ENCODE measurements at places on chromosomes 13 and 19. TPM values are rescaled to one million over a fixed set of nuclear protein-coding genes. Genes with fewer than 3 reads are reported as not detected.

GRCh38 chr19:17090583-17090982 lies 15.0 kb downstream of the MYO9B start:
- DNase-seq, result no peak

DNA sequence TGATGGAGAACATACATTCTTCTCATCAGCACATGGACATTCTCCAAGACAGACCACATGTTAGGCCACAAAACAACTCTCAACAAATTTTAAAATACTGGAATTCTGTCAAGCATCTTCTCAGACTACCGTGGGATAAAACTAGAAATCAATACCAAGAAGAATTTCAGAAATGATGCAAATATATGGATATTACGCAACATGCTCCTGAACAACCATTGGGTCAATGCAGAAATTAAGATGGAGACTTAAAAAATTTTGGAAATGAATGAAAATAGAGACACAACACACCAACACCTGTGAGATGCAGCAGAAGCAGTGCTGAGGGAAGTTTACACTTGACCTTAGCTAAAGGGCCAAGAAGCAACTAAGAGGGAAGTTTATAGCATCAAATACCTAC lies 162.8 kb downstream of the CACNA1A start:
- no peak for DNase-seq

DNA sequence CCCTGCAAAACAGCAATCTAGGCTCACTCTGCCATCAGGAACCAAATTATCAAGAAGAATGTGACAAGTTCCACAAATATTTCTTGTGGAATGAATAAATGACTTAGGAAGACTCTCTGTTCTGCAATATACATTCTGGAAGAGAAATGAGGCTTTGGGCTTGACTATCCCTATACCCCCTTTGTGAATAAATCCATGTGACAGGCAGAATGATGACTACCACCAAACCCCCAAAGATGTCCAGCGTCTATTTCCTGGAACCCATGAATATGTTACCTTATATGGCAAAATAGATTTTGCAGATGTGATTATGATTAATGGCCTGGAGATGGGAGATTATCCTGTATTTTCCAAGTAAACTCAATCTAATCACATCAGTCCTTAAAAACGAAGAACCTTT lies 139.3 kb downstream of the ENOX1 start:
- no peak for DNase-seq

IGFL4 gene
- not detected for total RNA-seq

- no peak for DNase-seq
These were observed 428.5 kb downstream of the SPRY2 start for GRCh38 chr13:79912403-79912802.

GRCh38 chr13:90902255-90902654 lies 445.2 kb upstream of the MIR17HG start:
- no peak for DNase-seq

DNA sequence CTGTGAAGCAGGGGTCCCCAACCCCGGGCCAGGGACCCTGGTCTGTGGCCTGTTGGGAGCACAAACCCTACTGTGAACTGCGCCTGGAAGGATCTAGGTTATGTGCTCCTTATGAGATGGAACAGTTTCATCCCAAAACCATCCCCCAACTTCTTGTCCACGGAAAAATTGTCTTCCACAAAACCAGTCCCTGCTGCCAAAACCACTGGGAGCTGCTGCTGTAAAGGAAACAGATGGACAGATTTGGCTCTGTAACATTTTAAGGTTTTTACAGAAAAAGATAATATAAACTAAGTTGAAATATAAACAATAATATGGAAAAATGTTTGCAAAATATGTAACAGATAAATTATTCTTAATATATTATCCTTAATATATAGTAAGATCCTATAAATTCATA lies 73.7 kb downstream of the COG6 start:
- DNase-seq, result no peak

GRCh38 chr13:109684824-109685202 lies 101.6 kb downstream of the IRS2 start:
- DNase-seq, result no peak

DNA sequence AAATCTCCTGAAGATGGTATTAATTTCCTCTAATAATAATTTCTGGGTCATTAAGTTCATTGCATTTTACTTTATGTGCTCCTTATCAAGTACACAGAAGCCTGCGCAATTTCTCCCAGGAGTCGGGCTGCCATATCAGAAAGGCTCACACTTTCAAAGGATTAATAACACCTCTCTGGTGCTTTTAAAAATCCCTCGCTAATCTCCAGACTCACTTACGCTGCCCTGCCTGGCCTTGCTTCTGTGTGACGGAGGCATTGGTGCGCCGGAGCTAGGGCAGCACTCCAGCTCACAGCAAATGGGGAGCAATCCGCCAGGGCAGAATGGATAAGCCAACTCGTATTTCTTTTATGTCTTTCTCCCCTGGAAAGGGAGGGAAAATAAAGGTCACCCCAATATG lies 300.8 kb downstream of the EFNB2 start:
- DNase-seq, result no peak

DNA sequence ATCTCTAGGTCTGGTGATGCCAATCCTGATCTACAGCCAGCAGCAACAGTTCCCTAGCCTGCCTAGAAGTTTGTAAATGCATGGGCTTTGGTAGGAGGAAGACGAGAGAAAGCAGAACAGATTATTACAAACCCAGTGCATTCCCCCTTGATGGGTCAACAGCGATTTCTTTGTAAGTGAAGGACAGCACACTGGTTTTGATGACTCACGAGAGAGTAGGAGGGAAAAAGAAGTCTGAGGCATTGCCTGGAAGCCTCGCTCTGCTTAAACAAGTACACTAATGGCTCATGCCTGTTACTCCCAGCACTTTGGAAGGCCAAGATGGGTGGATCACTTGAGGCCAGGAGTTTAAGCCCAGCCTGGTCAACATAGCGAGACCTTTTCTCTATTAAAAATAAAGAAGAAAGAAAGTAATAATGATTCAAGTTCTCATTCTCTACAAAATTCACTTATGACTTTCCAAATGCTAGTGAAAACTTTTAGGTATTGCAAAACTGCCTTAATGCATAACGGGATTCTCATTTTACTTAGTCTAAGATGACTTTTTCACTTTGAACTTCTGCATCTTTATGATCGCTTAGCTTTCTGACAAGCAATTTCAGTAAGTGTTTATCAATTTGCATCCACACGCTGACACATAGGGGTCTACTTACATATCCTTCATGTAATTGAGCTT lies 47.7 kb upstream of the USPL1 start:
- no peak for DNase-seq

FAAP24 gene
- total RNA-seq, result 3.7 TPM

GRCh38 chr13:74258961-74259360 lies 124.8 kb upstream of the KLF12 start:
- no peak for DNase-seq

DNA sequence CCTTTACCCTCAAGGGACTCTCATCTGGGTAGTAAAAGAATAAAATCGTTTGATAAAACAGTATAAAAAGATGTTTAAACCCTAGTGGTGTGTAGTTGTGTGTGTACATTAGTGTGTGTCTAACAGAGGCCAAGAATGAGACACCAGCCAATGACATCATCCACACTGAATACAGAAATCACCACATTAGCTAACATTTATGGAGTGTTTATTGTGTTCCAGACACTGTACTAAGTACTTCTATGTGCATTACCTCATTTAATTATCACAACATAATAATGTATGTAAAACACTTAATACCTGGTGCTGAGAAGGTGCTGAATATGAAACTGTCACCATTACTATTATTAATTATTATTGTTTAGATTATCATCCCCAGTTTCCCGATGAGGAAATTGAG lies 49.1 kb upstream of the UQCRFS1 start:
- DNase-seq, result no peak

GRCh38 chr19:38304352-38304865 lies 358 bp downstream of the C19orf33 start:
- DNase-seq, result no peak

- no peak for DNase-seq
These were observed 64.1 kb downstream of the MRPL57 start for GRCh38 chr13:21240586-21240985.

DNA sequence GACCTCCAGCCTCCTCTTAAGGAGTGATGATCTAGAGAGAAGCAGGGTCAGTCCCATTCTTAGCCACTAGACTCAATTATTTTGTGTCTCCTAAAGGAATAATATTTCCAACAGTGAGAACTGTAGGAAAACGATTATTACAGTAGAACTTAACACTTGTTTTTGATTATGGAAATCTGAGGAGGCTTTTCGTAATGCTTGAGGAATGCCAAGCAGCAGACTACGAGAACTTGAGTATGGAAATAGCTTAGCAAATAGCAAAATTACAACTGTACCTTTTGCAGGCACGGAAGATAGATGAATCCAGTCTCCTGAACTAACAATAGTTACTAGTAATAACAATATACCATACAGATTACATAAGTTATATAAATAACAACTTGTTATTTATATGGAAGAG lies 12.2 kb downstream of the BRD4 start:
- DNase-seq, result no peak

DNA sequence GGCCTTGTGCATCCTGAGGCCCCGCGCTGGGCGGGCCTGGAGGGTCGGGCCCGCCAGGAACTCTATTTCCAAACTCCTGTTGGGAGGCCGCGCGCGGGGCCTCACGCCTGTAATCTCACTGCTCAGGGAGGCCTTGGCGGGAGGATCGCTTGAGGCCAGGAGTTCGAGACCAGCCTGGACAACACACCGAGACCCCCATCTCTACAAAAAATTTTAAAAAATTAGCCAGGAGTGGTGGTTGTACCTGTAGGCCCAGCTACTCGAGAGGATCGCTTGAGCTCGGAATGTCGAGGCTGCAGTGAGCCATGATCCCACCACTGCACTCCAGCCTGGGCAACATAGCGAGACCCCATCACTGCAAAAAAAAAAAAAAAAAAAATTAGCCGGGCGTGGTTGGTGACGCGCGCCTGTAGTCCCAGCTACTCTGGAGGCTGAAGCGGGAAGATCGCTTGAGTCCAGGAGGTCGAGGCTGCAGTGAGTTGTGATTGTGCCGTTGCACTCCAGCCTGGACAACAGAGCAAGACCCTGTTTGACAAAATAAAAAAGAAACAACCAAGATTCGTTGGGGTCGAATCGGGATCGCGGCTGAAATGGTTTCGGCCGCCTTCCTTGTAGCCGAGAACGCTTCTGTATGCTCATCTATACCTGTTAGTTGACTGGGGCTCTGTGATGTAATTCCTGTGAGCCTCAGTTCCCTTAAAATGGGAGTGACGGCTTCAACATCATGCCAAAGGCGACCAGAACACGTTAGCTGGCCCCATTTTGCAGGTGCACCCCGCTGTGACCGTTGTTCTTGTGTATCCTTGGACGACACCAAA lies 636 bp downstream of the SF3A2 start:
- no peak for DNase-seq

SIGLEC14 gene
- 10.5 TPM for total RNA-seq

GRCh38 chr13:74774264-74774663 lies 640.1 kb upstream of the KLF12 start:
- no peak for DNase-seq

DNA sequence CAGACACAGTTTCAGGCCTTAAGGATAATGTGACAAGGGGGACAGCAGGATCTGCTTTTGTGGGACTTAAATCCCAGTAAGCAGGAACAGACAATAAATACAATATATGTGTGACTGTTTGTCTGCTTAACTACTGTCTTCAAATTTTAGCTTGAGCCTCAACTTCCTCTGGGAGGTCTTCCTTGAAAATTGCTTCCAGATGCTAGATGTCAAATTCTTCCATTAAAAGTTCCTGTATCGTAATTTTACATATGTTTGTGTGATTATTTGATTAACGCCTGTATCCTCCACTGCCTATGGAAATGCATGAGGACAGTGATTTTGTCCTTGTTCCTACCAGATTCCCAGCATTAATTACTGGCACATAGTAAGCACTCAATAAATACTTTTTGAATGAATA lies 385.5 kb downstream of the NDFIP2 start:
- no peak for DNase-seq
